ENCODE measurements at places on chromosomes 7 and 10.

GRCh38 chr7:147332988-147333387, 1216.4 kb downstream of the CNTNAP2 start:
- no peak for DNase-seq

- DNase-seq = no peak
Measured at GRCh38 chr7:110835218-110835617, 255.7 kb upstream of the LRRN3 start.

GRCh38 chr7:29078311-29079260, 67.8 kb downstream of the CPVL start:
- no peak for DNase-seq

- DNase-seq = no peak
Measured at GRCh38 chr10:12797471-12798262, 203.8 kb downstream of the CCDC3 start.

- peak; percentile 21 for DNase-seq
Measured at GRCh38 chr7:95690367-95690947, 81.9 kb upstream of the DYNC1I1 start.

DNA sequence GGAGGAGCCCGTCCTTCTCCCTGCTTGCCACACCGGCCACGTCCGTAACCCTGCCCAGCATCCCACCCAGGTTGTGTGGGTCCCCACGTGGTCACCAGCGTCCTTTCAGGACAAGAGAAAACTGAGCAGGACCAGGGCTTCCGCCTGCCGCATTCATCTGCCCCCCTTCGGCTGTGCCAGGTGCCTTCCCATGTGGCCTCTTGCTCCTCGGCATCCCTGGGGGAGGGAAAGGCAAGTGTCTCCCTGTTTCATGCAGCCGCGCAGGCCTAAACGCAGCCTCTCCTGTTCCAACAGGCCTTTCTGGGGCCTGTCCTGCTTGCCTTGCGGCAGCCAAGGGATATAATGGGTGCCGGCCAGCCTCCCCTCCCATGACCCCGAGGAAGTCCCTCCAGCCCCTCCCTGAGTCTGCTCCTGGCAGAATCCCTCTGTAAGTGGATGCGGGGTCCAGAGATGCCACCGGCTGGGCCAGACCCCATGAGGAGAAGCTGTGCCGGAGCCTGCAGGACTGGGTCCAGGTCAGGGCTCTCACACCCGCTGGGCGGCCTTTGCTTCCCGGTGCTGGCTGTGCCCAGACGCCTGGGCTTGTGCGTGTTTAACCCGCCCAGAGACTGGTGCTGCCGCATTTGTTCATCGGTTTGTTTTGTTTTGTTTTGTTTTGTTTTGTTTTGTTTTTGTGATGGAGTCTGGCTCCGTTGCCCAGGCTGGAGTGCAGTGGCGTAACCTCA, 23.1 kb downstream of the SHH start:
- no peak for DNase-seq

GRCh38 chr7:97639036-97639435, 92.8 kb upstream of the TAC1 start:
- no peak for DNase-seq

- peak; percentile 50 for DNase-seq
Measured at GRCh38 chr7:39811161-39811614, 138.9 kb upstream of the CDK13 start.

DNA sequence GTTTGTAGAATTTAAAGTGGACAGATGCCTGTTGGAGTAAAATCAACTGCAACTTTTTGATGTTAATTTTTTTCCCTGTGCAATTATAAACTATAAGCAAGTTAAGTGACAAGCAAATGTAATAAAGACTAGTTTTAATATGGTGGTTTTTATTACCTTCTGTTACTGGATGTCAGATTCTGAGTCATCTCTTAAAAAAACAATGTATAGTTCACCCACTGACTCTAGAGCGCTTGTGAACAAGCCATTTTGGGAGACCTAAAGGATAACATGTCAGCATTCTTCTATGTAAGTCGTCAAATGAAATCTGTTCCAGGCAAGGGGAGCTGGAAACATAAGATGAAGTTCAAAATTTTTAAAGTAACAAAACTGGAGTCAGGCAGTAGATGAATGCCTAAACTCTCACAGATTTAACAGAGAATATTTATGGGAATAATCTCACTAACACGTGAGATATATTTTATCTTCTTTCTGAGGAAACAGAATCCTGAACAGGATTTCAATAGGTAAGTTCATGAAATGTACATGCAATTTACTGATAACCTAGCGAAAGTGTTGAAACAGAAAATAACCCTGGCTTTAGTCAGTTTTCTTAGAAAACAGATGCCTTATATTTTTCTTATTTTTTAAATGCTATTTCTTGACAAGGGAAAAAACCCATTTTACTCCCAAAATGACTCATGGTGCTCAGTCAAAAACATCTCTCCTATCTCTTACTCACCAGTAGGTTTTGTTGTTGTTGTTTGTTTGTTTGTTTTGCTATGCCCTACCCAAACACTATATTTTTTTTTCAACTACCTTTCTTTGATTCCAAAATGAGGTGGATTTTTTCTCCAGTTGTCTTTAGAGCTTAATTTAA, 91.7 kb downstream of the SLC39A12 start:
- DNase-seq = no peak

- peak; percentile 70 for DNase-seq
Measured at GRCh38 chr7:27901028-27901760, 161.2 kb downstream of the TAX1BP1 start.

DNA sequence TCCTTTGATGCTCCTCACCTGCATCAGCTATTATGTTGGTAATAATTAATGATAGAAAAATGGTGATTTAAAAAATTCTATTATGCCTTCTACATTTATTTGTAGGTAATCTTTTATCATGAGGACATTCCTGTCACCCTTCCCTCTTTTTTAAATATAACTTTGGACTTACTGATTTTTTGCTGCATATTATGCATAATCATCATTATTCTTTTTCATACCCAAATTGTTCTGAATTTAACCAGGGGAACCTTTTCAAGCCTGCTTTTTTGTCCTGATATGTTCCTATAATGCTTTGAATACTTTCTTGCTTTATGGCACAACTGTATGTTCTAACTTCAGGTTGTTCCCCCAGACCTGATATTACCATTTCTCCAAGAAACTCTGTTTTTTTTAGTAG, 48.5 kb downstream of the TAX1BP1 start:
- no peak for DNase-seq

DNA sequence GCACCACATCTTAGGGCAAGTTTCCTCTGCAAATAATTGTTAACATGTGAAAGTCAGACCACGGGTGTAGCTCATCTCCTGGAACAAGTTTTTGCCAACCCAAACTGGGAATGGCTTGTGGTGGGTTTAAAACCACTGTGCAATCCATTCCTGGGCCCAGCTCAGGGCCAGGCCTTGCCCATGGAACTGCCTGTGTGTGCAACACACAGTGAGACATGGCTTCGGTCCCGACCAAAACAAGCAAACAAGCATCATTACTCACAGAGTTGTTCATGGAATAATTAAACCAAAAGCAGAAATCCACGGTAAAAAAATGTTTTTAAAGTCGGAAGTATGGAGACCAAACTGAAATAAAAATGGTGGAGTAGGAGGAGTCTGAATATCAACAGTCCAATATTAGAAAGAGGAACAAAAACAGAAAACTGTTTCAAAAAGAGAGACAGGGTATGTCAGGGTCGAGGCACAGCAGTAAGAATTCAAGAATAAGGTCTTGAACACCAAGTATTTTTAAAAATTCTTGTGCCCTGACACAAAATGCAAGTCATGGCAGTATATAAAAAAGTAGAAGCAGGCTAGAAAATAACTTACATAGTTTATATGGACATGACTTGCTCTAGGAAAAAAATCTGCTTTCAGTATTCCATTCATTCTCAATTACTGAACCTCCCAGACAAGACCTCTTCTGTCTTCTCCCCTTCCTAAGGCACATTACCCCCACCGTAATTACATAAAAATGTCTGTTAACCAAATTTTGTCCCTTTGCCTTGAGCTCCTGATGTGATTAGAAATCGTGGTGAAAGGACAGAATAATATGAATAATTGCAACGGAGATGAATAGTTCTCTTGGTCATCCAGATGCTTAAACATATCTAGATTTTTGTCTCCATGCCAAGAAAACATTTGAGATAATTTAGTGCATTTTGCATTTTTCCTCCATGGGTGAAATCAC, 88.4 kb downstream of the FAS start:
- no peak for DNase-seq

GRCh38 chr10:125687507-125688185, 4.7 kb upstream of the TEX36 start:
- DNase-seq = no peak

DNA sequence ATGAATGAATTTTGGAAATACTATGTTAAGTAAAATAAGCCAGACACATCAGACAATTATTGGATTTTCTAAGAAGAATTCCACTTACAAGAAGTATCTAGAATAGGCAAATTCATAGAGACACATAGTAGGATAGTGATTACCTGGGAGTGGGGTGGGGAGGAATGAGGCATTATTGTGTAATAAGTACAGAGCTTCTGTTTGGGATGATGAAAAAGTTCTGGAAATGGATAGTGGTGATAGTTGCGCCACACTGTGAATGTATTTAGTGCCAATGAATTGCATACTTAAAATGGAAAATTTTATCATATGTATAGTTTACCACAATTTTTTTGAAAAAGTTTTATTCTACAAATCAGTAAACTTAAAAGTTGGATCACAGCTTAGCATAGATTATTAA, 297.2 kb upstream of the KAT6B start:
- no peak for DNase-seq

GRCh38 chr7:38550836-38551235, 80.3 kb downstream of the AMPH start:
- no peak for DNase-seq

GRCh38 chr7:94912085-94912484, 4.7 kb downstream of the PPP1R9A start:
- no peak for DNase-seq

DNA sequence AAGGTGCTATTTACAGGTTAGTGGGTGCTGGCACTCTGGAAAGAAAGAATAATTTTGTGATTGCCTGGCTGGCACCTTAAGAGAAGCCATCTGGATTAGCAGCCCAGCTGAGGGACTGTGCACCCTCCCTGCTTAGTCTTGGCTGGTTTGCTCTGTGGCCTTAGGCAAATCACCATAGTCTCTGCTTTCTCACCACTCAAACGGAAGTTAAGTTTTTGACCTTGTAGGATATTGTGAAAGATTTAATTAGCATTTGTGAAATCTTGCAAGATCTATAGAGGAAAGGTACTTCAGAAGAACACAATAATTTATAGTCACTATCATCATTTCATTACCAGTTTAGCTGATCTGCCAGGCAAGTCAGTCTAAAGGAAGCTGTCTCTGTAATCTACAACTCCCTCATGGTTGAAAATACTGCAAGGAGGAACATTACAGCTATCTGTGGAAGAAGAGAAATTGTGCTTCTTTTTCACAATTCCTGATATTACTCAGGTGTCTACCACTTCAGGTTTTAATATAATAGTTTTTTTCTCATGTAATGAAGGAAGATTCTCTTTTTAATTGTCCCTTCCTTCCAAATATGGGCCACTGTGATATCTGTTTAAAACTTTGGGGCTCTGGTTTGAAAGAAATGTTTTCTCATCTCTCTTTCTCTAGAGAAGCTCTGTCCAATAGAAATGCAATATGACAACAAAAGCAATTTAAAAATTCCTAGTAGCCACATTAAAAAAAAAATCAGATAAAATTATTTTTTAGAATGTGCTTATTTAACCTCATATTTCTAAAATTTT, 219.6 kb downstream of the PTEN start:
- DNase-seq = no peak

DNA sequence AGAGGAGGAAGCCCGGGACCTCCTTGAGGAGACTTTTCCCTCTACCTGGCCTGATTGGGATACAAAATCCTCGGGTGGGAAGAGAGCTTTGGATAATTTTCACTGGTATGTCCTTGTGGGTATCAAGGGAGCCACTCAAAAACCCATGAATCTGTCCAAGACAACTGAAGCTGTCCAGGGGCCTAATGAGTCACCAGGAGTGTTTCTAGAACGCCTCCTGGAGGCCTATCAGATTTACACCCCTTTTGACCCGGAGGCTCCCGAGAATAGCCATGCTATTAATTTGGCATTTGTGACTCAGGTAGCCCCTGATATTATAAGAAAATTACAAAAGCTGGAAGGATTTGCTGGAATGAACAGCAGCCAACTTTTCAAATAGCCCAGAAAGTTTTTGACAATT, 38.6 kb downstream of the ZNF25 start:
- no peak for DNase-seq

DNA sequence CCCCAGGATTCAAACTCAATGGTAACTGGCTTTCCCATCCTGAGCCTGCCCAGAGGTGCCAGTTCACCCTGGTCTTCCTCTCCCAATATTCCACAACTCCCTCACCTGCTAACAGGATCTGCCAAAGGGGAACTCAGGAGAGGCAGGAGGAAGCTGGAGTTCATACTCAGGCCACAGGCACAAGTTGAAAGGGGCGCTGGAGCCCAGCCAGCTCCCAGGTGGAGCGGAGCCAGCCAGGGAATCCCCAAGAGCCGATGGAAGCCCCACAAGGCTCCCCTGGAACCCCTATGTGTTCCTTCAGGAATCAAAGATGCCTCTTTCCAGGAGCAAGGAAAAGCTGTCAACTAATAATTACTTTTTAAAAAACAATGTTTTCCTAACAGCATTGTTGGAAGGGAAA, 63.5 kb downstream of the SH3PXD2A start:
- DNase-seq = no peak

GRCh38 chr10:71481746-71482410, 85.2 kb downstream of the CDH23 start:
- DNase-seq = no peak

All from stromal cell of bone marrow (primary cell).